ENCODE measurements at places on chromosomes 1 and 21.

DNA sequence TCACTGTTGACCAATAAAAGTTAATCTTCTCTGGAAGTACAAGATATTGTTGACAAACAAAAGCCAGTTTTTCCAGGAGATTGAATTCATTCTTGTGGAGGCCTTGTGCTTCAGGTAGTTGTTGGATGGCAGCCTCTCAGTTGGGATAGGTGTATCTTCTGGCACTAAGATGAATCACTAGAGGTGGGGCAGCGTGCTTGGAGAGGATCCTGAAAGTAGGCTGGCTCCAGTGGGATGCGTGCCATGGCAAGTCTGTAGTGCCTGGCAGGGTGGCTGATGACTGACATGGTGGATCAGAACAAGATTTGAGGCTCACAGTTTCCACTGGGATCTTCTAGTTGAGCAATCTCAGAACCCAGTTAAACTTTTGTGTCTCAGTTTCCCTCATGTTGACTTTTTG lies 2.4 kb downstream of the VPS13D start:
- DNase-seq = no peak

- no peak for DNase-seq
Observed at GRCh38 chr1:50300297-50300696, 122.9 kb downstream of the DMRTA2 start.

- no peak for DNase-seq
Observed at GRCh38 chr1:53463961-53464899, 5.0 kb downstream of the DMRTB1 start.

- DNase-seq = no peak
Observed at GRCh38 chr1:153192697-153193096, 10.5 kb upstream of the LELP1 start.

GRCh38 chr1:244712669-244713068 lies 59.7 kb downstream of the DESI2 start:
- DNase-seq = no peak

DNA sequence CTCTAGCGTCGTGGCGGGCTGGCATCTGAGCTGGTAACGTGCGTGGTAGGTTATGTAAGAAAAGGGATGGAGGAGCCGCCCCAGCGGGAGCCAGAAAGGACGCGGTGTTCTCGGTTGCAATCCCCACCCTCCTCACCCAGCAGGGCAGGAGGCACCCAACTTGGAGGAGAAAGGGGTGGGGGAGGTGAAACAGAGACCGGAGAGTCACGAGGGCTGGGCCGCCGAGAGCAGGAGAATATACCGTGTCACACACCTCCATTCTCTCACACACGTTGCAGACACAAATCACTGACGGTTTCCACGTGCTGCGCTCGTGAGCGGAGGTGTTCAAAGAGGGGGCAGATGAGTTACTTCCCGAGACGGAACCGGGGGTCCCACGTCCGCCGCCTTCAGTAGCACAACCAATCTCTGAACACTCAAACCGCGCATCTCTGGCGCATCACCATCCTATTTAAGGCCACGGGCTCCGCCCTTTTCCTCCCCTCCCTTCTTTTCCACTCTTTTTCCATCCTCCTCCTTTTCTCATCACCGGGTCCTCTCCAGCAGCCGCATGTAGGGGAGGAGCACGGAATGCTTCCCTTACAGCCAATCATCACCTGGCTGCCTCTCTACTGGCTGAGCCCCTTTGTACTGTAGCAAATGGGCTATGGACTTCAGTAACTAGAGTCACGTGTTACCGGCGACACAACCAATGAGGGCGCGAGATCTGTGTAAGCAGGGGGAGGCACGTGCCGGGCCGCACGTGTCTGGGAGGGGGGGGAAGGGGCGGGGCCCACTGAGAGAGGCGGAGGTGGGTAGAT lies at the start of gene CIART:
CIART (plus strand) TSS at position 797 of the 800 bp plus-strand sequence. CDS start 714 bp downstream, outside the sequence.
- DNase-seq = peak; percentile 85

DNA sequence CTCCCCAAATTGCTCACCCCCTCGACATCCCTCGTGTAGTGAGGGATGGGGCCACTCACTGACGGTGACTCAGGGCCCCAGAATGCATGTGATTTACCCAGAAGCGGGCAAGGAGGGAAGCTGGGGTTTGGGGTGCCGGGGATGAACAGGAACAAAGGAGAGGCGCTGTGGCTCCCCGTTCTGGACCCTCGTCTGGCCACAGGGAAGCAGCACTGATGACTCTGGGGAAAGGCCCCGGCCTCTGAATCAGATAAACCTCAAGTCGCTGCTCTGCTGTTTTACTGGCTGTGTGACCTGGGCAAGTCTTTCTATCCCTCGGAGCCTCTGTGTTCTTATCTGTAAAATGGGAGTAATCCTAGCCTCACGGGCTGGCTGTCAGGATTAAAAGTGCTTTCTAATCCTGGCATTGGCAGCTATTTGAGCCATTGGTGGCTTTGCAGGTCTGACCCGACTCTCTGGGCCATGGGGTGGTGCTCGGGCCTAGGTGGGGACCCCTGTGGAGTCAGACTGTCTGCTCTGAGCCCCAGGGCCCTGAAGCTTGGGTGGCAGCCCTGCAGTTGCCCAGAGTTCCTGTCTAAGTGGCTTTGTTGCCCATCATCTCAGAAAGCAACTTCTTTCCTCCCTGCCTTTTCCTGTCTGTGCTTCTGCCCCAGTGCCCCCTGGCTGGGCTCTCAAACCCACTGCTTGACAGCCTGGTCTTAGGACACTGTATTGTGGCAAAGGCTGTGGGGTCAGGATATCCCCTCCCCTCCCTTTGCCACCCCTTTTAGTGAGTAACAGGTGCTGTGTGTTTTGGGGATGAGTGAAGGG lies 5.5 kb downstream of the TNFRSF1B start:
- DNase-seq = peak; percentile 37

GRCh38 chr1:233719655-233720341 lies 105.9 kb downstream of the KCNK1 start:
- DNase-seq = no peak

- no peak for DNase-seq
Observed at GRCh38 chr1:85374160-85374559, 90.8 kb downstream of the DDAH1 start.

Data from central memory CD4-positive, alpha-beta T cell (primary cell).